ENCODE measurements at places on chromosomes 4 and X.

DNA sequence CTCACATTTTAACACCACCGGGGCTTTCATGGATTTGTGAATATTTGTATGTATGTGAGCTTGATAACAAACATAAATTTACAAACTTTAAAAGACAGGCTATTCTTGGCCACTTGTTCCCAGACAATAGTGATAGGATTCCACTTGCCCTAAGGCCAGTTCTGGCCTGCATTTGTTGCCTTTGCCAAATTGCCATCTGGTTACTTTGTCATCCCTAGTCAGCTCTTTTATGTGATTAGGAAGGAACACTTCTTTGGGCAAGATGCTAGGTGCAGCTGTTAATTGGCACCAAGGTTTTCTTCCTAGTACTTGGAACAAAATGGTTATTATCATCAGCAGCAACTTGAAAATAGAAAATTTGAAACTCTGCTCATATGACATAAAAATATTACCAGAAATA lies 63.3 kb downstream of the CCSER1 start:
- no peak overlapping the region for H3K4me3 ChIP-seq
- peaks cover 9% of the 10 kb centered on the region for H3K4me1 ChIP-seq
- no peaks in the 10 kb centered on the region for H3K27me3 ChIP-seq
- no peak overlapping the region for H3K27ac ChIP-seq
- no peaks in the 10 kb centered on the region for H3K36me3 ChIP-seq

DNA sequence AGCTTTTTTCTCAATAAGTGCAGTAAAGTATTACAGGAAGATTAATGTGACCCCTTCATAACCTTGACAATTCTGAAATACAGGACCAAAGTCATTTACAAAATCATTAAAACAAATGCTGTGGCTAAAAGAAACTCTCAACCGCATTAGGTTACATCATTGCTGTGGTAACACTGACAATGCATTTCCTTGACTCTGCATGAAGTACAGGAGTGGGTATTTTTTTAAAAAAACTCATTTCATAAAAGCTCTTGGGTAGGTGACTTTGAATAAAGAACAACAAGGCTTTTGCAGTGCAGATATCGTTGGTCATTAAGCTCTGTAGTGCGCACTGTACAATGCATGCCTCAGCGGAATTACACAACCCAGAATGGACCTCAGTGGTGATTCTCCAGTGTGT lies 23.4 kb upstream of the XK start:
- no peak for DNase-seq
- H3K27ac ChIP-seq: no peak overlapping the region
- H3K36me3 ChIP-seq: no peaks in the 10 kb centered on the region

GRCh38 chr4:147057611-147058190 lies 112.0 kb upstream of the TTC29 start:
- H3K27me3 ChIP-seq: no peaks in the 10 kb centered on the region
- H3K36me3 ChIP-seq: no peaks in the 10 kb centered on the region
- H3K4me3 ChIP-seq: peak overlapping the region; percentile 78
- no peak for DNase-seq

DNA sequence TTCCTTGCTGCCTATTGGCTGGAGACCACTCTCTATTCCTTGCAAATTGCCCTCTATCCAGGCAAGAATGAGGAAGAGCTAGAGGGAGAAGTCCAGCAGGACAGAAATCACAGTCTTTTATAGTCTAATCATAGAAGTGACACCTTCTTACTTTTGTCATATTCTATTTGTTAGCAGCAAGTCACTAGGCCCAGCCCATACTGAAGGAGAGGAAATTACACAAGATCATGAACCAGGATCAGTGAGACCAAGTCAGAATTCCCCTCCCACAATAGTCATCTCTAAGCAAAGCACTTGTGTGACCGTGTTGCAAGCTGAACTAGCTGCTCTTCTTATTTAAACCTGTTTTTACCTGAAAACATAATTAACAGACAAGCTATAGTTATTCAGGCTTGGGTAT lies 317.7 kb downstream of the INPP4B start:
- DNase-seq: no peak
- H3K27ac ChIP-seq: no peak overlapping the region
- no peaks in the 10 kb centered on the region for H3K36me3 ChIP-seq
- H3K4me3 ChIP-seq: no peak overlapping the region
- no peaks in the 10 kb centered on the region for H3K4me1 ChIP-seq

GRCh38 chrX:6708676-6709380 lies 173.9 kb upstream of the VCX3A start:
- H3K4me1 ChIP-seq: no peaks in the 10 kb centered on the region
- no peaks in the 10 kb centered on the region for H3K27me3 ChIP-seq
- H3K27ac ChIP-seq: no peak overlapping the region
- H3K4me3 ChIP-seq: no peak overlapping the region
- DNase-seq: no peak

GRCh38 chr4:1547131-1547855 lies 136.8 kb downstream of the FAM53A start:
- H3K27me3 ChIP-seq: peaks cover 17% of the 10 kb centered on the region
- H3K36me3 ChIP-seq: no peaks in the 10 kb centered on the region
- H3K27ac ChIP-seq: no peak overlapping the region
- H3K4me3 ChIP-seq: no peak overlapping the region
- DNase-seq: no peak

DNA sequence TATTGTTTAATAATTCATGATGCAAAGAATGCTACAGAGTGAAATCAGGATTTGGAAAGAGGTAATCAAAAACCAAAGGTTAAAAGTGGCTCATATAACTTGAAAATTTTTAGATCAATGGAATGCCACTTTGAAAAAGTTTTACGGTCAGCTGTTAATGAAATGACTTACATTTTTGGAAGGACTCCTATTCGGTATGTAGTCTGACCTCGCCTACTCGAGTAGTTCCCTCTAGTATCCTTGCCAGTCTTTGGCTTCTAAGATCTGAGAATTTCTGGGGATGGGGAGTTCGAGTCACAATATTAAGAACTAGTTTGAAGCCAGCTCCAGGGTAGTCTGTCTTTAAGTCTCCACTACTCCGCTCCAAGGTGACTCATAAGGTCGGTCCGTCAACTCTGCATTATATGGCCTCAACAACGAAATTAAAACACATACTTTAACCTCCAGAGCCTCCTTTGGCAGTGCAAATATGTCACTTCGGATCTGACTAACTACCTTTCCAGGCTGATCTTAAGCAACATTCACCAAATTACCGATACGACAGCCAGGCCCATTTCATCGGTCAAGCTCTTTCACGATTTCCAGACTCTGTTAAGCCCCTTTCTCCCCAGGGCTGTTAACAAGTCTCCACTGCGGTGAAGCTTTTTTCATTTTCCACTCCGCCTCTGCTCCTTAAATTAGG lies 733 bp upstream of the NAA15 start:
- peaks cover 14% of the 10 kb centered on the region for H3K36me3 ChIP-seq
- H3K27me3 ChIP-seq: no peaks in the 10 kb centered on the region
- H3K4me1 ChIP-seq: peaks cover 21% of the 10 kb centered on the region
- H3K4me3 ChIP-seq: peak overlapping the region; percentile 100

DNA sequence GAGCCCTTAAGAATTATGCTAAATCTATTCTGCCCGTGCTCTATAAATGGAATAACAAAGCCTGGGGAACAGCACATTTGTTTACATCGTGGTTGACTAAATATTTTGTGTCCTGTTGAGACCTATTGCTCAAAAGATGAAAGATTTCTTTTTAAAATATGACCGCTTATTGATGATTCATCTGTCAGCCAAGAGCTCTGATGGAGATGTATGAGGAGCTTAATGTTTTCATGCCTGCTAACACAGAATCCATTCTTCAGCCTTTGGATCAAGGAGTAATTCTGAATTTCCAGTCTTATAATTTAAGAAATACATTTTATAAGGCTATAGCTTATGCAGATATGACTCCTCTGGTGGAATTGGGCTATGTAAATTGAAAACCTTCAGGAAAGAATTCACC lies 271.3 kb upstream of the FAT4 start:
- no peak overlapping the region for H3K27ac ChIP-seq
- H3K4me1 ChIP-seq: peaks cover 16% of the 10 kb centered on the region
- no peaks in the 10 kb centered on the region for H3K27me3 ChIP-seq
- no peak for DNase-seq
- H3K36me3 ChIP-seq: no peaks in the 10 kb centered on the region
- no peak overlapping the region for H3K4me3 ChIP-seq

DNA sequence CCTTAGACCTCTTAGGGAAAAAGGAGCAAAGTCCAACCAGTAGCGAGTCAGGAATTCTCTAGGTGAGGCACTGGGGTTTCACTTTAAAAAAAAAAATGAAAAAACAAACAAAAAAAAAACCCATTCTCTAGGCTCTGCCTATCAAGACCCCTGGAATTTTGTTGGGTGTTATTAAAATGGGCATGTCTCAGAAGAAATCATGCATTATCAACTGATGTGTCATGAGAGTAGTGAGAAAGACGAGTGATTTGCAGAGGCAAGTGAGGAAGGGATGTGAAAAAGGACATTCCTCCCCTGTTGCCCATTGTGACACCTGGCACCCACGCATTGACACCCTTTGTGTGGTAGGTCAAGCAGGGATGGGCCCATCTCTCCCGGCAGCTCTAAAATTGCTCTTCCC lies 78.9 kb downstream of the AASDH start:
- H3K36me3 ChIP-seq: peaks cover 22% of the 10 kb centered on the region
- no peaks in the 10 kb centered on the region for H3K27me3 ChIP-seq
- H3K27ac ChIP-seq: no peak overlapping the region
- H3K4me1 ChIP-seq: peaks cover 5% of the 10 kb centered on the region
- no peak overlapping the region for H3K4me3 ChIP-seq
- no peak for DNase-seq

GRCh38 chr4:172553216-172553615 lies 615.4 kb upstream of the GALNT7 start:
- H3K36me3 ChIP-seq: no peaks in the 10 kb centered on the region
- H3K27me3 ChIP-seq: no peaks in the 10 kb centered on the region
- H3K4me1 ChIP-seq: no peaks in the 10 kb centered on the region
- DNase-seq: no peak
- H3K4me3 ChIP-seq: no peak overlapping the region

GRCh38 chrX:68992821-68993397 lies 164.1 kb downstream of the EFNB1 start:
- no peak overlapping the region for H3K27ac ChIP-seq
- H3K4me1 ChIP-seq: peaks cover 18% of the 10 kb centered on the region
- DNase-seq: peak; percentile 44
- H3K36me3 ChIP-seq: no peaks in the 10 kb centered on the region
- H3K27me3 ChIP-seq: no peaks in the 10 kb centered on the region
- no peak overlapping the region for H3K4me3 ChIP-seq

GRCh38 chr4:41631523-41631922 lies 93.6 kb downstream of the LIMCH1 start:
- peaks cover 11% of the 10 kb centered on the region for H3K4me1 ChIP-seq
- H3K27me3 ChIP-seq: no peaks in the 10 kb centered on the region
- peaks cover 16% of the 10 kb centered on the region for H3K36me3 ChIP-seq
- DNase-seq: no peak
- no peak overlapping the region for H3K4me3 ChIP-seq
- no peak overlapping the region for H3K27ac ChIP-seq

DNA sequence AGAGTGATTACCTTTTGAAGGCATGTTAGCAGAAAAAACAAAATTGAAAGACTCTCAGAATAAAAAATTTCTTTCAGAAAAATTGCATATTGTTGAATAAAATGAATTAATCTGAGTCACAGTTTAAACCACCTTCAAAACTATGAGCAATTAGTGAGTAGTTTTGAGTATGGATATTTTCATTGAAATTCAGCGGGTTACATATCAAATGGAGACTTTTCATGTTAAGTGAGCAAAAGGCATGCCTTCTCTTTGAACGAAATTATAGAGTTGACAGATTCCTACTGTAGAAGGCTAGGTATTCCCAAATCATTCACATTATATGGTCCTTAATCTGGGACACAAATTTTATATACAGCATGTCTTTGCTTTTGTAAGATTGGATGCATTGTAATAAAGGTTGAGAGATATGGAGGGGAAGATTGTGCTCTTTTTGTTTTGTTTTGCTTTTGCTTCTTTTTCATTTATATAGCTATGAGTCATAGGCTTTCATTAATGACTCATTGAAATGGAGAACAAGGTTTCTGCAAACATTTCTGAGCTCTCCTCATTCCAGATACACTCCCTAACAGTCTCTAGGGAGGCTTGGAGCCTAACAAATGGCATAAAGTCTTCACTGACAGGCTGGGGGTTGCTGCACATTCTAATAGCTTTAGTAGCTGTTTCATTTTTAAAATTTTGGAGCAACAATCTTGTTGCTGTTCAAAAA lies 21.6 kb downstream of the PCDH18 start:
- H3K36me3 ChIP-seq: no peaks in the 10 kb centered on the region
- no peak overlapping the region for H3K4me3 ChIP-seq
- H3K4me1 ChIP-seq: peaks cover 17% of the 10 kb centered on the region

- no peak overlapping the region for H3K4me3 ChIP-seq
- H3K27me3 ChIP-seq: no peaks in the 10 kb centered on the region
- peaks cover 10% of the 10 kb centered on the region for H3K4me1 ChIP-seq
- H3K27ac ChIP-seq: peak overlapping the region; percentile 33
- no peak for DNase-seq
Observed at GRCh38 chr4:147865926-147866325, 134.0 kb downstream of the ARHGAP10 start.

DNA sequence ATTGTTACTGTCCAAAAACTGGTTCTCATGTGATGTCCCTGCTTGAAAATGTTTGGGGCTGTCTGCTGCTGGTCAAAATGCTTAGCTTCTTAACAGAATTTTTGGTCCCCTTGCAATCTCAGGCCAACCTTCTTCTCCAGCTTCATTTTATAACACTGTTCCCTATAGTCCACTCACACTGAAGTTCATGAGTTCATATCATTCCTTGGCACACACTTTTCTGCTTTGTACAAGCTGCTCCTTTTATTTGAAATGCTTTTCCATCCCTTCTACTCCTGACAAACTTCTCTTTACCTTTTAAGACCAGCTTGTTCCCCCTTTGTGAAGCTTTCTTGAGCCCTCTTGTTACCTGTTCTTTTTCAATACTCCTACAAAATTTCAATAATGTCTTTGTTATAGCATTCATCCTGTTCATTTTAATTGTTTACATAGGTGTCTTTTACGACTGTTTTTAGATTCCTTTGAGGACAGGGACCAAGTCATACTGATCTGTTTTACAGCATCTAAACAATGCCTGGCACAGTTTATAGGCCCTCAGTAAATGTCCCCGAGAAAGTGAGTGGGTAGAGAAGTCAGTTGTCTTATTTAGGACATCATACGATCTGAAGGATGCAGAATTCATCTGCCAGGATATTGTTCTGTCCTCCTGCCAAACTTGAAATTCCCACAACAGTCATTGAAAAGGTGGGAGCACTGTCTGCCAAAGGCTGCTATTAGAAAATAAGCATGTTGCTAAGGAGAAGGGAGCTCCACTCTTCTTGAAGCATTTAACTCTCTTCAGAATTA lies 134.4 kb upstream of the BMPR1B start:
- no peak overlapping the region for H3K27ac ChIP-seq
- no peaks in the 10 kb centered on the region for H3K4me1 ChIP-seq
- H3K27me3 ChIP-seq: no peaks in the 10 kb centered on the region
- H3K36me3 ChIP-seq: peaks cover 5% of the 10 kb centered on the region
- no peak for DNase-seq

DNA sequence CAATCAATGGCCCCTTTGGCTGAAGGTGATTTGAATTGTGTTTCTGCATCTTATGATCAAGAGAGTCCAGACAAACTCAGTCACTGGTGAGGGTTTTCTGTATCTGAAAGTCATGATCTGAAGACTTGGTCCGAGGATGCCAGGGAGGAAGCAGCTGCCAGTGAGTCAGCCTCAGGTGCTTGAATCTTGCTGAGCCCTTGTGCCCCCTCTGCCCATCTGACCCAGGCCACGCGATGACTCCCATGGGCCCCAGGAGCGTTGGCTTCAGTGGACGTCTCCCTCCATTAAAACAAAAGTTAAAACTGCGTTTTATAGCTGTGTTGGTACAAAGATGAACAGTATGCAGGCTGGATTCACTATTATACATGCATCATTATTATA lies 62.0 kb downstream of the HTRA3 start:
- H3K27ac ChIP-seq: no peak overlapping the region
- H3K4me1 ChIP-seq: no peaks in the 10 kb centered on the region
- no peaks in the 10 kb centered on the region for H3K27me3 ChIP-seq
- no peak overlapping the region for H3K4me3 ChIP-seq

Measured in type B pancreatic cell (in vitro differentiated cells).